Central memory CD8-positive, alpha-beta T cell (primary cell): ENCODE measurements at places on chromosomes 6 and 20.

GRCh38 chr6:108618623-108619152 is 58.0 kb downstream of the FOXO3 start:
- no peak for DNase-seq

- DNase-seq = no peak
Observed at GRCh38 chr6:127463056-127463455, 3.9 kb upstream of the KIAA0408 start.

- DNase-seq = no peak
Observed at GRCh38 chr20:42430598-42430997, 759.1 kb downstream of the PTPRT start.

DNA sequence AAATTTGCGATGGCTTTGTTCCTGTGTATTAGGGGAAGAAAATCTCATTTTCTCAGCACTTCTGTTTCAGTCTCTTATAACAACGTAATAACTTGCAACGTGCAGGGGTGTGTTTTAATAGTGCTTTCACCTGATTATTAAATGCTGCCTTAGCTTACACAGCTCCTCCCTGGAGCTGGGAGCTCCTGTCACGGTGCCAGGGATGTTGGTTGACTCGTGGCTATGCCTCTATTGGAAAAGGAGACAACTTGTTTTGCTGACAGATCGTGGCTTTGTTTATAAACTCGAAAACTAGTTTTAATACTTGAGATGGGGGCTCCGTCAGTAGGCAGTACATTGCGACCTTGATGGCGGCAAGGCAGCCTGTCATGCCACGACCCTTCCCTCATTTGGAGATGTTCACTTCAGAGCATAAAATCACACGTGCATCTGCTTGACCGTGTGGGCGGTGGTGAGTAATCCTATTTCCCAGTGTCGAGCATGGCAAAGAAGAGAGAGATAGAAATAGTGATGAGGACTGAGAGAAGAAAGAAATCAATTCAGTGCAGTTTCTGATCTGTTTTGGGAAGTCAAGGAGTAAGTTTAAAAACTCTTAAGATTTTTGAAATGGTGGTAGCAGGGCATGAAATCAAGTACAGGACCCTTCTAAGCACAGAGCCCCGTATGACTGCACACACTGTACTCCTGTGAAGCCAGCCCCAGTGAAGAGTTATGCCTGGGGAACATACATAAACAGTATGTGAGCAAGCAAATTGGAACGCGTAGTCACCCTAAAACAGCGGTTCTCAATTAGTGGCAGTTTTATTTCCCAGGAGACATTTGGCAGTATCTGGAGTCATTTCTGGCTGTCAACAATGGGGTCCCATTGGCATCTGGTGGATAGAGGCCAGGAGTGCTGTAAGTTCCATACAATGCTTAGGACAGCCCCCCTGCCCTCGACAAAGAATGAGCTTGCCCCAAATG is 147.2 kb downstream of the DOK5 start:
- no peak for DNase-seq

DNA sequence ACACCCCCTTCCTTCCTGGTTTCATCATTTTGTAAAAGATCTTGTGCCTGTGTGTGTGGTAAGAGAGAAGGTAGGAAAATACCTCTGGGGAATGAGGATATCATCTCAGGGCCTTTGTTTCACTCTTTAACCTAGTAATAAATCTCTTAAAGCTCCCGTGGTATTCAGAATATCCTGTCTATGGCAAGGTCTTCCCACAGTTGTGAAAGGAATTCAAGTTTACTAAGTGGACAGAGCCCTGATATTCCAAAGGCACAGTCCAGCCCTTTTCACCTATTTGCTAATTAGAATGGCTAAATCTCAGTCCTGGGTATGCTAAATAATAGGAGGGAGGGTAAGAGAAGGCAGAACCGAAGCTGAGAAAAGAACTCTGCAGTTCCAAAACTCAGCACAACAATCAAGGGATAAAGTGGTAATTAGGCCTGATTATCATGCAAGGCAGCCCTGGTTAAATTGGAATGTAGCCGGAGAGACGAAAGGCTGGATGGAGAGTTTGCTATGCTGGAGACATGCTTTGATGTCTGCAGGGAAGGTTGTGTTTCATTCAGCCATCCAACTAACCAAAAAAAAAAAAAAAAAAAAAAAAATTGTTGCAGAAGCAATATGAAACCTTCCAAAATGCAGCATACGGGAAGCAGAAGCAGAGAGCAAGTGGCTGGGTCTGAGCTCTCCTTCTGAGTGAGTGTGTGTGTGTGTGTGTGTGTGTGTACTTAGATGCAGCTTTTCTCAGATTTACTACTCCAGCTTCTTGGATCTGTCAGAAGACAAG is 28.5 kb upstream of the PIM1 start:
- DNase-seq = no peak

GRCh38 chr6:96651816-96652215 is 88.9 kb downstream of the FHL5 start:
- DNase-seq = no peak

DNA sequence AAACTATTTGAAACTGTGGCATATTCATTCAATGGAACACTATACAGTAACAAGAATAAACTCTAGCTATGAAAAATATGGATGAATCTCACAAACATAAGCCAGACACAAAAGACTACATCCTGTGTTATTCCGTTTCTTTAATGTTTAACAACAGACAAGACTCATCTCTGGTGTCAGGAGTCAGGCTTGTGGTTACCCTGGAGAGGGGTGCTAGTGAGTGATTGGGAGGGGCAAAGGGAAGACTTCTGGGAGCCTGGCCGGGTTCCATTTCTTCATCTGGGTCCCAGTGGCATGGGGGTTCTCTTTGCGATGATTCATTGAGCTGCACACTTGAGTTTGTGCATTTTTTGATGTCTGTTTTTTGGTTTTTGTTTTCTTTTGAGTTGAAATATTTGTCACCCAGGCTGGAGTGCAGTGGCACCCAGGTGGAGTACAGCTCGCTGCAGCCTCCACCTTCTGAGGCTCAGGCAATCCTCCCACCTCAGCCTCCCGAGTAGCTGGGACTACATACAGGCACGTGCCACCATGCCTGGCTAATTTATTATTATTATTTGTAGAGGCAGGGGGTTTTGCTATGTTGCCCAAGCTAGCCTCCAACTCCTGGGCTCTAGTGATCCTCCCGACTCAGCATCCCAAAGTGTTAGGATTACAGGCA is 21.2 kb upstream of the TTPAL start:
- no peak for DNase-seq

DNA sequence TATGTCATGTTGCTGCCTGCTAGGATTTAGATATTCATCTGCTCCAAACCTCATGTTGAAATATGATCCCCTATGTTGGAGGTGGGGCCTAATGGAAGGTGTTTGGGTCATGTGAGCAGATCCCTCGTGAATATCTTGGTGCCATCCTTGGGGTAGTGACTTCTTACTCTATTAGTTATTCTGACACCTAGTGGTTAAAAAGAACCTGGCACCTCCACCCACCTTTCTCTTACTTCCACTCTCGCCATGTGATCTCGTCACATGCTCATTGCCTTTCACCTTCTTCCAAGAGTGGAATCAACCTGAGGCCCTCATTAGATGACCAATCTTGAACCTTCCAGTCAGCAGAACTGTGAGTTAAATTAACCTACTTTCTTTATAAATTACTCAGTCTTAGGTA is 549.4 kb upstream of the SYNCRIP start:
- DNase-seq = no peak

DNA sequence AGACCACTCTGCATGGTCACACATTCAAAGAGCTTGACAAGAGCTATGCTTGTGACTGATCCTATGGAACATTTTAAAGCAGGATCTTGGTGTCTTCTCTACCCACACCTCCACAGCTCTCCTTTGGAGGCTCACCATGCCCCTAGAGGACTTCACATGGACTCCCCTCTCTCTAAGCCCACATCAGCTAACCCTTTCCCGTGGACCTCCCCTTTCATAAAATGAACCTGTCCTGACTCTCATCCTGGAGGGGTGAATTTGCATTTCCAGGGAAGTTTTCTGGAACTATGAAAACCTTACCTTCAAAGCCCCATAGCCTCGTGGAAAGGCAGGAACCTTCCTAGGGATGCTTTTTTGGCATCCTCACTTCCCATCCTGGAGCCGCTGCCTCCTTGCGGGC is 184.4 kb upstream of the SUPT3H start:
- DNase-seq = no peak

GRCh38 chr20:59561614-59562277 is 42.6 kb upstream of the PHACTR3 start:
- no peak for DNase-seq

DNA sequence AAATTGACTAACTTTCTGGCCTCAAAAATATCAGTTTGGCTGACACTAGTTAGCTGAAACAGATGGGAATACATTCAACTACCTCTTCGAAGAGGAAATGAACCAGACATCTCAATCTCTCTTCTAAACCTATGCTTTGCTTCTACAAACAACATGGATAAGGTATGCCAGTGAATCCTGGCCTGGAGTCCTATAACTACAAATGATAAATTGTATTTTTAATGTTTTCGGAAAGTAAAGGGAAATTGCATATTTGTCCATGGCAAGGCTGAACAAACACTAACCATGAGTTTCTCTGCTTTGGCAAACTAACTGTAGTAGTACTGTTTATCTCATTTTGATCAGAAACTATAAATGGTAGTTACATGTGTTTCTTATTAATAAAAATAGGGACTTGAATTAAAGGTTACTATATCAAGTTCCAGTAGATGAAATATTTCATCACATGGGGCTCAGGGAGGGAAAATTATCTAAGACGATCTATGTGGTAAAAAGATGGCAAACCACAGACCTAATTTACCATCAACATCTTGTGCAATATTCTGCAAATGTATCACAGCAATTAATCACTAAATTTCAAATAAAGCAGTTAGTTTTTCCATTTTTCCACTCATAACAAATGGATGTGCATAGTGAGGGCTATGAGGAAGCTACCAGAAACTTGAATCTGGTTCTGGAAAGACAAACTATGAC is 76.8 kb downstream of the COL12A1 start:
- DNase-seq = no peak

DNA sequence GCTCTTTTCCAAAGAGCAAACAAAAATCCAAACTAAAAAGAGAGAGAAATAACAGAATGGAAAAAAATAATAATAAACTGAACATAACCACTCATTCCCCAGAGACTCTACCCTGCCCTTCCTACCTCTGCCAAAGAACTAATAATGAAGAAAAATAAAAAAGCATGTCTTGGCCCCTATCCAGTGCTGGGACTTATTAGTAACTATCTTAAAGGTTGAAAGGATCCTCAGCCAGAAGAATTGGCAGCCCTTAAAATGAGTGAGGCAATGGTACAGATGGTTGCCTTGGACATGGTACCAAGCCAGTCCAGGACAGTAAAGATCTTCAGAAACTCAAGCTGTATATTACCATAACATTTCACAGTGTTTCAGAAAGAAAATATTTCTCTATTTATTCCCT is 279.3 kb downstream of the HACE1 start:
- DNase-seq = no peak

DNA sequence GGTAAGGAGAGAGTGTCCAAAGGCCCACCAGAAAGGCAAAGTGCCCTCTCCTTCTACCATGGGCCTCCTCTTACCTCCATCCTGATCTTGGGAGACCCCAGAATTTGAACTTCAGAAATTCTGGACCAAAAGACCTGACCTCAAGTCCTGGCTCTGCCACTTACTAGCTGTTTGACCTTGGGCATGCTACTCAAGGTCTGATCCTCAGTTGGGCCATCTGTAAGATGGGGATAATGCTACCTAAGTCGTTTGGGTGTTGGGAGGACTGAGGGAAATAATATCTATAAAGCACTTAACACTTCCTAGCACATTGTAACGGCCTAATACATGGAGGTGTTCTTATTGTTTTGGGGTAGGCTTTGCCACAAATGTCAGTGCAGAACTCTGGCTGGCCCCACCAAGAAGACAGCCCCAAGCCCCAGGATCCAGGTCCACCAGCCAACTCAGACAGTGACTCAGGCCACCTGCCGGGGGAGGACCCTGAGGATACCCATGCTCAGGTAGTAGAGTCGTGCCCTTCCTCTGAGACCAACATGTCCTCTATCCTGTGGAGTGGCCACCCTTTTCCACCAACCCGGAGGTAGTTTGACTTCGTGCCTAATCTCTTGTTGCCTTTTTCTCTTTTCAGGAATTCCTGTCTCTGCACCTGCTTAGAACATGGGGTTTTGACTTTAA is 2.7 kb downstream of the PRICKLE4 start:
- DNase-seq = no peak

DNA sequence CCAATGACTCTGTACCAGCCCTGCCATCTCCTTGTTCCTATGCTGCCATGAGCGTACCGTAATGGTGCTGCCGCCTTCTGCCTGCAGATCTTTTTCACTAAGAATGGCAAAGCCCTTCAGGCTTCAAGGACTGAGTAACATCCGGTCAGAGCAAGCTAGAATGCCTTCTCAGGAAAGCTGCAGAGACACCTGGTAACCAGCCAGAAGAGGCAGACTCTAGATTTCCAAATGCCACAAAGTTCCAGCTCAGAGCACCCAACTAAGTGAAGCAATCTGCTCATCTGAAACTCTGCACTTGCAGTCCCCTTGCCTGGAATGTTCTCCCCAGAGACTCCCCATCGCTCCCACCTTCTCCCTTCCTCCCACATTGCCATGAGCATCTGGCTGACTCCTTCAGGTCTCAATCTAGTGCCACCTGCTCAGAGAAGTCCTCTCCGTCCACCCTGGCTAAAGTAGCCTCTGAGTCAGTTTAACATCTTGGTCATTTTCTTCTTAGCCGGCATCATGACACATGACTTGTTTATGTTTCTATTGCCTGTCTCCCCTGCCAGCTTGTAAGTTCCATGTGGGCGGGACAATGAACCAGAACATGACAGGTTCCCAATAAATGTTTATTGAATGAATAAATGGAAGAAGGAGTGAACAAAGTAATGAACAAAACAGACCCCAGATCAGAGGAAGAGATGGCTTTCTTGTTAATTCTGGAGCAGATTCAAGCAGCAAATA is 6.9 kb upstream of the OCSTAMP start:
- no peak for DNase-seq

GRCh38 chr20:50330504-50331313 is 140.1 kb downstream of the CEBPB start:
- no peak for DNase-seq

GRCh38 chr6:938271-938905 is 245.4 kb upstream of the EXOC2 start:
- DNase-seq = no peak

GRCh38 chr6:45987856-45988255 is 27.8 kb downstream of the CLIC5 start:
- no peak for DNase-seq

DNA sequence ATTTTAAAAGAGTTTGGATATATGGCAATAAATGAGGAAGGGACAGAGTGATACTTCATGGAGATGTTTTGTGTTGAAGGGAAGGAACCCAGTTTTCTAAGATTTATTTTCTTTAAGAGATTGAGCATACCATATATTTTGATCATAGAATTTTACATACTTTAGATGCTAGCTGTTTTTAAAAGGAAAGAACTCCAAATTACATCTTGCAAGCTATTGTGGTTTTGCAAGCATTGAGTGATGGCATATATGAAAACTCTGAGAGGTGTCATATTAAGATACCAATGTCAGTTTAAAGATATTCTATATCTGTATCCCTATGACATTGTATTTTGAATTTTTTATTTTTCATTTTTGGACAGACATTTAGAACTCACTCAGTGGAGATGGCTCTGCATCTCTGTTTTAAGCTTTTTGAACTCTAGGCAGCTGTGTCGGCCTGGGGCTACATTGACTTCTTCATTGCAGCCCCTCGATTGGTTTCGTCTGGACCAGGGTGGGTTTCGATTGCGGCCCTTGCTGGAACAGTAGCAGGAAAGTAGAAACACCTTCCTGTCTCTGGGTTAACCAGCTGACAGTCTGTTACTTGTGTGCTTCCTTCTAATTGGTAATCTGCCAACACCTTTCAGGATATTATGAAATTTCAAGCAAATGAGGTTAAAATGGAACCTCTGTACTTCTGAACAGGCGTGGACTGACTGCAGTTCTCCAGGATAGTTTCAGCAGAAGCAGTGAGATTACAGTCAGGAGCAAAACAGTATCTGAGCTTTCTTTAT is 14.0 kb downstream of the IGF2R start:
- no peak for DNase-seq
